ENCODE measurements at places on chromosomes 6 and 20.

- DNase-seq = no peak
Observed at GRCh38 chr6:166581091-166581511, 5.4 kb downstream of the RAMACL start.

- no peak for DNase-seq
Observed at GRCh38 chr20:6051505-6051904, 2.4 kb downstream of the LRRN4 start.

DNA sequence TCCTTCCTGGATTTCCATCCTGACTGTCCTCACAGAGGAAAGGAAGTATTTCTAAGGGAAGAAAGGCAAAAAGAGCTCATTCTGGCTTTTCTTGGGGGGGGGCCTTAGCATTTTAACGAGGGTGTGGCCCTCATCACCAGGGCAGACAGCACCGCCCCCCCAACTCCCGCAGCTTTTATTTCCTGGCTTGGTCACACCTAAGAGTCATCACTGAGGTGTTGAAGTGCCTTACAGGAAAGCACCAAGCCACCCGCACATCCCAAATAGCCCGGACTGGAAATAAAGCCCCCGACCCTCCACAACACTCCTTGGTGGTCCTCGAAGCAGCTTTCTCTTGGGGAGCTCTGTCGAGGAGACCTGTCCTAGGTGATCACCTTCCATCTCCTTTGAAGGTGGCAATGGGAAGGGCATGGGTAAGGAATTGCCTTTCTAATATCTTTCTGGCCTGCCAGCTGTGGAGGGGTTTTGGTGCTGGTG, 1.3 kb downstream of the PTK7 start:
- no peak for DNase-seq

DNA sequence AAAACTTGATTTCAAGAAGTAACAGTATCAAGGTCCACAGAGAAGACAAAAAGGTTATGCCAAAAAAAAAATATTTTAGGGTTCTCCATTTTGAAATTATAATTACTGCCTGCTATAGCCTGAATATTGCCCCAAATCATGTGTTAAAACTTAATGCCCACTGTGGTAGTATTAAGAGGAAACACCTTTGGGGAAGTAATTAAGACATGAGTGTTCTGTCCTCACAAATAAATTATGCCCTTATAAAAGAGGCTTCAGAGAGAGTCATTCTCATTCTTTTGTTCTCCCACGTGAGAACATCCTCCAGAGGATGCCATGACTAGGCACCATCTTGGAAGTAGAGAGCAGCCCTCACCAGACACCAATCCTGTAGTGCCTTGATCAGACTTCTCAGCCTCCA, 66.2 kb downstream of the GMDS start:
- no peak for DNase-seq

GRCh38 chr20:57399587-57400155, 8.5 kb downstream of the RBM38 start:
- DNase-seq = peak; percentile 32

DNA sequence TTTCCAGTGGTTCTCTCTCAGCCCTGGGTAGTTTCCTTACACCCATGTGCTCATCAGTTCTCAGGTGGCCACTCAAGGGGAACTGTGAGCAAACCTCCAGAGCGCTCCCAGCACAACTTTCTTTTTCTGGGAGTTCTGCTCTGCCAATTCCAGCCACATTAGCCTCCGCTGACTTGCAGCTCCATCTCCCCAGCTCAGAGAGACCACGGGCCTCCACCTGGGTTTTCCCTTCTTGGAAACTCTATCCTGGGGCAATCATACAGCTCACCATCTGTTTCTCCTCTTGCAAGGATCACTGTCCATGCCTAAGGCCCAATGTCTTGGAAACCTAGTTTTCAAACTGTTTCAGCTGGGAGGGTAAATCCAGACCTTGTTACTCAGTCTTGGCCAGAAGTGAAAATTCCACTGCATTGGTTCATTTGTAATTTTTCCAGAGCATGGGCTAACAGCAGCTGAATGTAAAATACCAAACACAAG, 129.9 kb downstream of the EYA2 start:
- DNase-seq = no peak

- no peak for DNase-seq
Observed at GRCh38 chr6:119628691-119629594, 279.4 kb upstream of the MAN1A1 start.

DNA sequence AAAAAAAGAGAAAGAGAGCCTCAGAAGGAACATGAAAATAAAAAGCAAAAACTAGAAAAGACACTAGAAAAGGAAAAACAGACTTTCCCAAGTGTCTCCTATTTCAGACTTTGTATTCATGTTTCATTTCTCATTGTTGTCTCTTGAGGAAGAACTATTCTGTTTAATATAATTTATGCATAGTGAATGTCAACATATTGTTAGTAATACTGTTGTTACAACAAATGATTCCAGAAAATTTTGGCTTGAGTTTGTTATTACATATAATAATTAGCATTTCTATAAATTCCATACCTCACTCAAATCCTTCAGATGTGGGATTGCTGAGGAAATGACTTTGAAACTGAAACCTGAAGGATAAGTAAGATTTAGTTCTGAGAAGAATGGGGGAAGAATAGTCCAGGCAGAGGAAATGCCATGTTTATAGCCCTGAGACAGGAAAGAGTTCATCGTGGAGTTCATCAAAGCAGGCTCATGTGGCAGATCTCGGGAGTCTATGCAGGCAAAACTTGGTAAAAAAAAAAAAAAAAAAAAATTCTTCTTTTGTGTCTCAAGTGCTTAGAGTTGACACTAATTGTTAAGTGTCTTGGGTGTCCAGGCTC, 53.1 kb upstream of the EIF2S2 start:
- no peak for DNase-seq

DNA sequence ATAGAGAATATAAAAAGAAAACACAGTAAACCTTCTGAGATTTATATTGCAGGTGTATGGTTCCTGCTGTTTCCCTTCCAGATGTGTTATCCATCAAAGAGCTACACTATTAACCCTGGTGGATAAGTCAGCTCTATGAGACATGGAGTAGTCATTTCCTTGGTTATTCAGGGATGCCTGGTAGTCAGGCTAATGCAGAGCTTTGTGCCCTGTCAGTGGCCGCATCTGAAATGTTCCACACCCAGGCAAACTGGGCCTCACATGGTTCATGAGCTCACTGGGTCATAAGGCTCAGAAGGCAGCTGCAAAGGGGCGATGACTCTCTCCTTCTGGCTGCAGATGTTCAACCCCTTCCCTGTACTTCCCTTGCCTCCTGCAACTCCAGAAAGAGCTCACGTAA, 473.6 kb downstream of the EPHA7 start:
- DNase-seq = no peak

DNA sequence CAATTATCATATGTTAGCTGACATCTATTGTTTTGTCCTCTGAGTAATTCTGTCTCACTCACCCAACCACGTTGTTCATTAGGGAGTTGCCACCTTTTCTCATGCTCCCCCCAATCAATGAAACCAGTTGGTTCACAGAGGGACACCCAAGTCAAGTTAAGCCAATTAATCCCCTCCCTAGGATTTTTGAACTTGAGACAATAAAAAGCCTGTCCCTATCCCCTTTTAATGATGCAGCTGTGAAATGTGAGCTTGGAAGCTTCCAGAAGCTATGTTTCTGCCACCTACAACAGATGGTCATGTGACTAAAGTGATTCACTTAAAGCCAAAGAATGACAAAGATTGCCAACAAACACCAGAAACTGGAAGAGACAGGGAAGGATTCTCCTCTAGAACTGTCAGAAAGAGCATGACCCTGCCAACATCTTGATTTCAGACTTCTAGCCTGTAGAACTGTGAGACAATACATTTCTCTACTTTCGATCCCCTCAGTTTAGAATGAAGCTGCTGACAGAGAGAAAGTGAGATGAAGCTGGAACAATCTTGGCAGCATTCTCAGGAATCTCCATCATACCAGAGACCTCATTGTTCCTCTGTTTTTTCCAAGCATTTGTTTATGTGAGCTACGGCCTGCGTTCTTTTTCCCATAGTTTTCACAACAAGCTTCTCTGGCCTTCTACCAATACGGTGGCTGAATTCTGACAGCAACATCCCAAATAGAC, 57.8 kb upstream of the TPD52L1 start:
- no peak for DNase-seq

GRCh38 chr6:122886481-122886880, 97.4 kb downstream of the SMPDL3A start:
- no peak for DNase-seq

DNA sequence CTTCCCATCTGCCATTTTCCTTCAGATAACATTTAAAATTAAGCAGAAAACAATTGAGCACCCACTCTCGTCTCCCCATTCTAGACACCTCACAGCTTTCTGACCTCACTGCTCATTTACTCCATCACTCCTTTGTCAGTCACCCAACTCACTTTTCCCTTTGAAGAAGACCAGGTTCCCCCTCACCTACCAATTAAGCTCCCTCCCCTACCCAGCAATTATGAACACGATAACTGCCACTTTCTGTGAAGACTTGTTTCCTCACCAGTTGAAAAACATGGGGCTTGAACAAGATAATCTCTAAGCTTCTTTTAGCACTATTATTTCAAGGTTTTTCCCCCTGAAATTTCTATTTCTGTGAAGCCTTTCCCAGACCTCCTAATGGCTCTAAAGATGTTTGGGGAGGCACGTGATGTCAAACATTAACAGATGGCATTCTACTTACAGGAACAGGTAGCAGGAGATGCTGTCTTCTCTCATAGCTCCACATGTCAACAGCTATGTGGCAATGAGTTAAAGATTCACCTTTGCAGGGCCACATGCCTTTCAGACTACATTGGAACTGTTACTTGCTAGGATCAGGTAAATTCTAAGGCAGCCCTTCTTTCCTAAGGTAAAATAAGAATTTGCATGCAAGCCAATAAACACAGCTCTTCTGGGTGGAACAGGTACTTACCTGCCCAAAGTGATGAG, 24.8 kb upstream of the SLA2 start:
- DNase-seq = no peak

DNA sequence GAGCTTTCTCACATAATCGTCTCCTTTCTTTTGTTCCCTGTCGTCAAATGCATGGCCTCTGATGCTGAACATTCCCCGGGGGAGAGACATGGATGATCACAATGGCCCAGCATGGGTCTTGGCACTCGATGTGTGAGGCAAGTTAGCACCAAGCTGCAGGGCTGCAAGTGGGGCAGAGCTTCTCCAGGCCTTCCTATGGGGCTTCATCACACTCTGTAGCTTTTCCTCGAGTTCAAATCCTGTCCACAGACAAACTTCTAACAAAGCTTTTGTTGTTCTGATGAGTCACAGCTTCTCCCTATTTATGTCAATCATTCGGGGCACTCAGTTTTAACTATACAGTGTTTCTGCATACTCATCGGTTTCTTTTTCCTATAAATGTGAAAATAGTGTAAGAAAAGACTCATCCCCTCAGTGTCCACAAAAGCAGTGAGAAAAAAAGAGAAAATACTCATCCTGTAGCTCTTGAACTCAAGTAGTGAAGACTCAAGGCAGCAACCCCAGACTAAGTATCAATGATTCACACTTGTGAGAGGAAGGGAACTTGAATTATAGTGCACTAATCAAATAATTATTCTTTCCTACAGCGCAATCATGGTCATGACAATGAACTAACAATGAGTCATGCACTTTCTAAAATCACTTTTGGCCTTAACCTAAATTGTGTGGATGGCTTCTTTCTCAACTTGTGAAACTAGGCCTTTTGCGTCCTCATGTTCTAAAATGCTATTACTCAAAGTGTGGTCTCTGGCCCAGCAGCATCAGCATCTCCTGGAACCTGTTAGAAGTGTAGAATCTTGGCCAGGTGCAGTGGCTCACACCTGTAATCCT, 68.4 kb upstream of the NOX3 start:
- DNase-seq = no peak

DNA sequence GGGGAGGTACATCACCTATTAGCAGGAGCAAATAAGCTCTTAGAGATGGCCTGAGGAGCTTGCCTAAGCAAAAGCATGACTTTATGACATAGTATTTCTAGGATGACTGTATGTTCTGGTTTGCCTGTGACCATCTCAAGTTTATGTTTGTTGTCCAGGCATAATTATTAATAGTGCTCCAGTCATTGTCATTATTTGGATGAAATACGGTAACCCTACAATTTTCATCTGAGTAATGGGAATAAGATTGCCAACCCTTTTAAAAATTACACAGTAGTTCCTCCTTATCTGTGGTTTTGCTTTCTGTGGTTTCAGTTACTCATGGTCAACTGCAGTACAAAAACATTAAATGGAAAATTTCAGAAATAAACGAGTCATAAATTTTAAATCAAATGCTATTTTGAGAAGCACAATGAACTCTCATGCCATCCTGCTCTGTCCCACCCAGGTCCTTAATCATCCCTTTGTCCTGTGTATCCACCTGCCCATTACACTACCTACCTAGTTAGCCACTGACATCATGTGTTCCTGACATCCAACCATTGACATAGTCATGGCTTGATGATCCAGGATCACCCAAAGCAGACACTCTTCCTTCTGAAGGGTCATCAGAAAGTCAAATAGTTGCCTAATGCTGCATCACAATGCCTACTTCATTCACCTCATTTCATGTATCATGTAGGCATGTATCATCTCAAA, 27.0 kb upstream of the TFB1M start:
- DNase-seq = no peak

Data from CD4-positive, alpha-beta T cell treated with Interferon gamma for 1 hour (primary cell).